ENCODE measurements at places on chromosomes 12 and 14.
A peak's percentile ranks its signal among the peaks of the same experiment; 100 is the strongest.

DNA sequence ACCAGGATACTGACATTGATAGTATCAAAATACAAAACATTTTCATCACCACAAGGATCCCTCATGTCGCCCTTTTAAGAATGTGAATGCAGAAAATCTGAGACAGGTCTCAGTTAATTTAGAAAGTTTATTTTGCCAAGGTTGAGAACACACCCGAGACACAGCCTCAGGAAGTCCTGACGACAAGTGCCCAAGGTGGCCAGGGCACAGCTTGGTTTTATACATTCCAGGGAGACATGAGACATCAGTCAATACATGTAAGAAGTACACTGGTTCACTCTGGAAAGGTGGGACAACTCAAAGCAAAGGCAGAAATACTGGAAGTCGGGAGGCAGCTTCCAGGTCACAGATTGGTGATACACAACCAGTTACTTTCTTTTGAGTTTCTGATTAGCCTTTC, 235.2 kb upstream of the KRR1 start:
- DNase-seq, result no peak

GRCh38 chr12:58719161-58719560, 201.1 kb downstream of the LRIG3 start:
- DNase-seq, result no peak

GRCh38 chr14:58978343-58978742, 210.1 kb upstream of the DAAM1 start:
- no peak for DNase-seq

DNA sequence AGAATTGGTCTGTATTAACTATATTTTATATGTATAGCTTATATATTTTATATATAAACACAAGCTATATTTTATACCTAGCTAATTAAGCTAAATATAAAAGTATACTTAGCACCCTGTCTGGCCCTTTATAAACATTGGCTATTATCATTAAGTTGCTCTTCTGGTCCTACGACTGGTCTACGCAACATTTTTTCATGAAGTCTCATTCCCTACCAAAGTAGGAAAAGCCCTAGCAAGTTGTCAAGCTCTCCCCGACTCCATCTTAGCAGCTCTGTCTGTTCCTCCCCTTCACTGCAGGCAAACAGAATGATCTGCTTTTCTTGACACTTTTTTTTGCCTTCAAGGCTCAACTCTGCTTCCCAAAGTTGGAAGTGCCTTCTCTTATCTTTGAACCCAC, 36.7 kb upstream of the ELK3 start:
- no peak for DNase-seq

- DNase-seq, result no peak
Measured at GRCh38 chr14:78752518-78753188, 582.5 kb downstream of the NRXN3 start.

DNA sequence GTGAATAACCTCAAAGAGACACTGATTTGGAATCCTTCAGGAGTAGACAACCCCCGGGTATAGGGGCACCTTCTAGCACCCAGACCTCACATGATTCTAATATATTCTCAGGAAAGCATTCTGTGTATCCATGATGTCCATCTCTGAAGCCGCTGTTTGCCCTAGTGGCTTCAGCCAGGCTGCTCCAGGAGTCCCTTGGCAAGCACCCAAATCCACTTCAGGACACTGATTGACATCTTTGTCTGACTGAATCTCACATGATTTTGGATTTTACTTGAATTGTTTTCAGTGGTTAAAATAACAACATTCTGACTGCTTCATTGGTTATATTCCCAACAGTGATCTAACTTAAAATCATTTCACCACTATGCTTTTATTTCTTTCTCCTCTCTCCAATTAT, 390.5 kb upstream of the CLEC14A start:
- no peak for DNase-seq

GRCh38 chr12:91191513-91192111, 9.0 kb upstream of the DCN start:
- no peak for DNase-seq

GRCh38 chr14:52852810-52853521, 61.6 kb upstream of the GNPNAT1 start:
- peak; percentile 81 for DNase-seq

DNA sequence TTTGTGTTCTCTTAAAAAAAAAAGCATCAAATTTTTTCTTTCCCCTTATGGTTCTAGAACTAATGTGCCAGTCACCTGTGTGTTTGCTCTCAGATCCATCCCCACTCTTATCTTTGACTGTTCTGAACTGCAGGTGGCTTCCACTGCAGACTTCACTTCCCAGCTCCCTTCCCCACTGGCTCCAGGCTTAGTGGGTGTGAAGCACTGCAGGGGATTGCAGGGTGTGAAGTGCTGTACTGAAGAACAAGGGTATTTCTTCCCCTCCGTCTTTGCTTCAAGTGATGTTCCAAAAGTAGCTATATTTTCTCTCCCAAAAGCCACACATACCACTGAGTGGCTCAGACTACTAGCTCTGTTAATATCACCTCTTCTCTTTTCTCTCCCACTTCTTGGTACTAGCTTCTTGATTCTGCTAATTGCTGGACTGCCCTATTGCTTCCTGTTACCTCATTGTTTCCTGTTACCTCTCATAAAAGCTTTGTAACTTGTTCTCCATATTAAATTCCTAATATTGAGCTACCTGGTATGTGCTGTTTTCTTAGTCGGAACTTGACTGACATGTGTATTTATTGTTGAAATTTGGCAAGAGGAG, 115.4 kb upstream of the PRICKLE1 start:
- no peak for DNase-seq

DNA sequence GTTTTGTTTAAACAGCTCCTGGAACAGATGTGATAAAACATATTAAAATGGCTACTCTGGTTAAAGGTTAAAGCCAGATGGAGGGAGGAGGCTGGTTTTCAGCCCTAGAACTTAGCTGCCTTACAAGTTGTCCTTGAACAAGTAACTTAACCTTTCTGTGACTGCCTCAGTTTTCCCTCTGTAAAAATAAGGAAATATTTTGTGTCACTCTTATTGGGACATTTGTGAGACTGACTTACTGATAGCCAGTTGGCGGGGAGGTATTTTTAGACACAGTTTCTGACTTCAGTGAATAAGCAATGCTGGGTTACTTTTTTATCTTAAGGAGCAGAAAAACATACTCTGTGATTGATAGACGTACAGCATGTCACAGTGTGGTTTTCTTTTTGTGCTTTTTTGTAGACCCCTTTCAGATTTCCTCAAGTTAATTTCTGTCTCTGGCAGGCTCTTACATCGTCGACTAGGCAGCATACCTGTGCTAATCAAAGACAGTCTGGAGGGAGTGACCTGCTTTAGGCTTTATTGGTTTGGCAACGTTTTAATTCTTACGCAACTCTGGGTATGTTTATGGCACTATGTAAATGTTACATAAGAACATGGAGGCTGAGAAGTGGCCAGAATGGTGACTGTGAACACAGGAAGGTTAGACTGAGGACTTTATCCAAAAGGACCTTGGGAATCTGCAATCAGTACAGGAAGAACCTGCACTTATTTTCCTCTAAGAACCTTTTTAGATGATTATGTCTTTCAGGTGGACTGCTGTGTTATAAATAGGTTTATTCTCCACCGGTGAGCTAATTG, 3.3 kb downstream of the ACVR1B start:
- DNase-seq, result no peak

- DNase-seq, result no peak
Measured at GRCh38 chr12:44795970-44796369, 80.1 kb downstream of the NELL2 start.

DNA sequence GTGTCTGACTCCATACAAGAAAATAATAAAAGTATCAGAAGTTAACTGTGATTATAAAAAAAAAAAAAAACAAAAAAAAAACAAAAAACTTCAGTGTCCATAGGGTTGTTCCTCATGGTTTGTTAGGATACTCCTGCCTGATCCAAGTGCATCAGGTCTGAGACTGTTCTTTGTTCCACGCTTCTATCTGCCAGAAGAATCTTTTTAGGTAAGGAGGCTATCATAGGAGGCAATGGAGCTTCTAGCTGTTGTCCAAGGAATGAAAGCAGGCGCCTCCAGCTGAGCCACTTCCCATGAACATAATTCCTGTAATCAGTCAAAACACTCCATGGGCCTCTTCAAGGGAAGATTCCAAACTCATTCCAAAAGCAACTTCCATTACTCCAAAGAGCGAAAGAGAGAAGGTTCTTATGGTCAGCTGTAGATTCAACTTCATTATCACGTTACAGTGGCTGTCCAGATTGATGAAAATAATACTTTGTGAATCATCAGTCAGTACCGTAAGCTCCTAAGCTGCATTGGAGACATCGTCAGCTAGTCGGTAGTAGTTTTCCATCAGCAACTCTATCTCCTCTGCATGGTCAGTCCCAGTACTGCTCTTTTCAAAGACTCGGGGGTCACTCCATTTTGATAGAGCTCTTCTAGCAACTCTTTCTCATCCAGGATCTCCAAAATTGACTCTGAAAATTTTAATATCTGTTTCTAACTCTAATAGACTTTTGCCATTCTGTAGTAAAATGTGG, 9.7 kb downstream of the TBC1D15 start:
- DNase-seq, result no peak

DNA sequence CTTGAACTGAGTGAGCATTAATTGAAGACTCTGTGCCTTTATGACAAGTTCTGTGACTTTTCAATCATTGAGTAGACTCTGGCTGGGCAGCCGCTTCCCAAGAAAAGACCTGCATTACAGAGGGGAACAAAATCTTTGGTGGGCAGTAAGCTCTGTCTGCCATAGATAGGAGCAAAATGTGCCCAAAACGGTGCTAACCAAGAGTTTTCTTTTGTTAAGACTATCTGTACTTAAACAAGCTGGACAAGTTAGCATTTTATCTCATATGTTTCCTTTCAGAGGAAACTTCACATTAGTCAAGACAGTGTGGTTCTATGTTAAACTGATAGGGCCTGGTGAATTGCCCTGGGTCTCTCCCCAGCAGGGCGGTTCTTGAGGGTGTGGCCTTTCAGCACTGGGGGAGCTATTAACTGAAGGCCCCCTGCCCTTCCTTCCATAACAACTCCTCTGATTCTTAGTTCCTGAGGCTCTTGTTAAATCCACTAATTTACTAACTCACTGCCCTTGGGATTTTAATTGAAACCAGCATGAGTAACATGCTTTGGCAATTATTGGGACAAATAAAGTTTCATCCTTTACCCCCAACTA, 219.6 kb downstream of the KTN1 start:
- no peak for DNase-seq

DNA sequence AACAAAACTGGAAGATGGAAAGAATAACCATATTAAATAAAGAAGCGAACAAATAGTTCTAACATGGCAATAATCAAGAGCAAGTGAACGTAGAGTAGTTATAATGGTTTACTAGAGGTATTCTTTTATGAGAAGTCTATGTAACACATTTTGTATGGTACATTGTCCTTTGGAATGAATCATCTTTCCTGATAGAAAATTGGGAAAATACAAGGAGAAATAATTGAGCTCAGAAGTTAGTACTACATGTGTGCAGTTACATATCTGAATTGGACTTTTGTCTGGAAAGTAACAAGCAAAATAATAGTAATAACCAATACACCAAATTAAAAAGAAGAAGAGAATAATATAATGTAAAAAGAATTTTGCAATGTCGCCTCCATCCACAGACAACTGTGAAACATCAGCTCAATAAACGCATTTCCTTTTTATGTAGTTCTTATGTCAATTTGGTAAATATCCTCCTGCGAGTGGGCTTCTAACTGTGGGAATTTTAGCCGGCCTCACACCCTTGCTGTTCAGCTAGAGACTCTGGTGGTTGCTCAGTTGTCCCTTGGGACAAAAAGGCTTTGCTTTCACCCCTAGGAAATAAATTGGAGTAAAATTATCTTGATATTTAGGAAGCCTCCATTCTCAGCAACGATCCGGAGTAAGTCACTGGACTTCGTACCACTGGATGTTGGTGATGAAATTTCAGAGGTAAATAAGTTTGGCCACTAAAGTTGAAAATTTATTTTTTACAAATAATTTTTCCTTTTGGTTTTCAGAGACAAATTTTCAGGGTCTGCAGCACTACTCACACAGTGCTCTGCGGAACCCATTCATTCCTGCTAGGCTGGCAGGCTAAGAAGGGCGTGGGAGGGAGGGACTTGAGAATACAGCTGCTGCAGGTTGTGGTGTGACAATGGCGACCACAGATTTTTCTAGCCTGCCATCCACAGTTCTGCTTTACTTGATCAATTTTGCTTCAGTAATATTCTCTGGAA, 1.1 kb upstream of the TUBA1A start:
- DNase-seq, result peak; percentile 84

- peak; percentile 58 for DNase-seq
Measured at GRCh38 chr12:50257236-50258166, 25.8 kb downstream of the LIMA1 start.

DNA sequence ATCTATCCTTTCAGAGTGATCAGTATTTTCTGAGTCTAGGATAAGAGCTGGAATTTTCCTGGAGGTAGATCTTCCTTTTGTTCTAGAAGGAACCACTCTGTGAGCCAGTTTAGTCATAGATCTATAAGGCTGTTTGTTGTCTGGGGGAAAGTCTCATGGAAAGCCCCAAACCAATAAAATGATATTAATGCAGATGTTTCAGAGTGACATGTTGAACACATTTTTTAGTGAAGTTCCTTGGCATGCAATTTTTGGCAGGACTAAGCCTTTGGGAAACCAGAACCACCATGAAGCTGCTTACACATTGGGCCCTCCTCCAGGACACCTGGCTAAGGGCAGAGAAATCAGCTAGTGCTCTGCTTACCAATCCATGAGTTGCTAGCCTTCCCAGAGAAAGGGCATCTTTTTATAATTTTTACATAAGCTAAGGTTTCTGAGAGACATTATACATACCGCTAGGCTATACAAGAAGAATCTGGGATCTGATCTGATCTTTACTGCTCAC, 101.5 kb upstream of the PCED1B start:
- no peak for DNase-seq

DNA sequence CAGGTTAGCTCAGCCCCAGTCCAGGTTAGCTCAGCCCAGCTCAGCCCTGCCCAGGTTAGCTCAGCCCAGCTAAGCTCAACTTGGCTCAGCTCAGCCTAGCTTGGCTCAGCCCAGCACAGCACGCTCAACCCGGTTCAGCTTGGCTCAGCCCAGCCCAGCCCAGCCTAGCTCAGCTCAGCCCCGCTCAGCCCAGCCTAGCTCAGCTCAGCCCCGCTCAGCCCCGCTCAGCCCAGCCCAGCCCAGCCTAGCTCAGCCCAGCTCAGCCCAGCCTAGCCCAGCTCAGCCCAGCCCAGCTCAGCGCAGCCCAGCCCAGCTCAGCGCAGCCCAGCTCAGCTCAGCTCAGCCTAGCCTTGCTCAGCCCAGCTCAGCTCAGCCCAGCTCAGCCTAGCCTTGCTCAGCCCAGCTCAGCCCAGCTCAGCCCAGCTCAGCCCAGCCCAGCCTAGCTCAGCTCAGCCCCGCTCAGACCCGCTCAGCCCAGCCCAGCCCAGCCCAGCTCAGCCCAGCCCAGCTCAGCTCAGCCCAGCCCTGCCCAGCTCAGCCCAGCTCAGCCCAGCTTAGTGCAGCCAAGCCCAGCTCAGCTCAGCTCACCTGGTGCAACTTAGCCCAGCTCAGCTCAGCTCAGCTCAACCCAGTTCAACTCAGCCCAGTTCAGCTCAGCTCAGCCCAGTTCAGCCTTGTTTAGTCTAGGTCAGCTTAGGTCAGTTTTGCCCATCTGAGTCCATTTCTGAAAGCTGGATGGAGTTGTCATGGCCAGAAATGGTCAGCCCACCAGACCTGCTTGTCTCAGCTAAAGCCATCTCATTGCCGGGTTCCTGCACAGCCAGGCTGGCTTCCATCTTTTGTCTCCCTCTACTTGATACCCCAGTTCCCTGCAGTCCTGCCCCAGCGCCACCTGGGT, 333.6 kb downstream of the TMEM121 start:
- DNase-seq, result no peak

- DNase-seq, result no peak
Measured at GRCh38 chr12:110836291-110836690, 10.5 kb upstream of the CCDC63 start.

- peak; percentile 7 for DNase-seq
Measured at GRCh38 chr12:91172096-91172495, 10.5 kb downstream of the DCN start.

All from NCI-H82 (cell line).